ENCODE measurements at places on chromosomes 16 and 17. TPM values are rescaled to one million over a fixed set of nuclear protein-coding genes. Genes with fewer than 3 reads are reported as not detected.

SHCBP1 gene
- 0.96 TPM for total RNA-seq

CDRT15 gene
- not detected for total RNA-seq

SLC16A6 gene
- total RNA-seq = 0.21 TPM

CTF1 gene
- total RNA-seq = 8.5 TPM

HBA1 gene
- 53.4 TPM for total RNA-seq

CLDN9 gene
- 0.32 TPM for total RNA-seq

DCAF7 gene
- 57.3 TPM for total RNA-seq

PMM2 gene
- total RNA-seq = 10.5 TPM

HSD17B2 gene
- not detected for total RNA-seq

DNA sequence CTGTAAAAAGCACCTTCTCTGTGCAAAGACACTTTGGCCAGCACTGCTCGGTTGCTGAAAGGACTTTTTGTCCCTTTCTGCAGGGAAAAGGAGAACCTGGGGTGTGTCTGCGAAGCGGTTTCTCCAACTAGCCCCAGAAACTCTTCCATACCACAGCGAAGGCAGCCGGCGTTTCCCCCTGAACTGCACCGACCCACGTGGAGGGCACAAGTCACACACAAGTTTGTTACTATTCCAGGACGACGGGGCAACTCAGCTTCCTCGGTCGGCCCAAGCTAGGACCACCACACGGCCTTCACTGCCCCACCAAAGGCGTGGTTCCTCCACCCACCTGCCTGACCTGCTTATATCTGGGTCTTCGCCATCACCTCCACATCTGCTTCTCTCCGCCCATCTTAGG is 1.9 kb downstream of the RTN4RL1 start:
- no peak for DNase-seq

DNA sequence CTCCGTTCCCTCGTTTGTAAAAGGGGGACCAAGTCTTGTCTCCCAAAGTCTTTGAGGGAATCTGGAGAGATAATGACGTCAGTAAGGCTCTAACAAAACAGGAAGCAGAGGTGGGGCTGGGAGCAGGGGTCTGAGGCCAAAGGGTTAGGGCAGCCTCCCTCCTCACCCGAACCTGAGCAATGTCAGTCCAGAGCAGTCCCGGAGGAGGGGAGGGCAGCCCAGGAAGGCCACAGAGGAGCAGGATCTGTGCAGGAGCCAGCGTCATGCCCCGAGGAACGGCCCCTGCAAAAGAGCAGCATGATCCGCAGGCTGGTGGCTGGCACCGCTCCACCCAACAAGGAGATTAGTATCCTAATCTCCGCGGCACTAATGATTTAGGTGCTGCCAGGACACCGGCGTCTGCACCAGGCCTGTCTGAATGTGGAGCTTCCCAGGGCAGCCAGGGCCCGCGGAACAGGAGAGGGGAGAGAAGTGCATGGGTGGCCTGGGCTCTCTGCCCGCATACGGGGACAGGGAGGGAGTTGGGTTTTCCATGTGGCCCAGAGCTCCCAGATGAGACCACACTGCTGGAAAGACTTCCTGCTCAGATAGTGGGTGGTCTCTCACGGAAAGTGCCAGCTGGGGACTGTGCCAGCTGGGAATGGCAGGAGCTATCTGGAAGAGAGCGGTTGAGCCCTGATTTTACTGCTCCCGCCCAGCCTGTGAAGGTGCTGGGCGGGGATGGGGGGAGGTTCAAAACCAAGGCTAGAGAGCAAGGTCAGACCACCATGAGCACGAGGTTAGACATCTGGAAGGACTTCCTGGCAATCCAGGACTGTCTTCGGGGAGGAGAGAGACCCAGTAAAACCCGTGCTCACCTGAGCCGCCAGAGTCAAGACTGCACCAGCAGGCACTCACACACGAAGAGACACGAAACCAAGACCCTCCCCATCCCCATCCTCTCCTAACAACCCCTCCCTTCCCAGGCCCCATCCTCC is 11.0 kb upstream of the KRT17 start:
- peak; percentile 78 for DNase-seq

DNA sequence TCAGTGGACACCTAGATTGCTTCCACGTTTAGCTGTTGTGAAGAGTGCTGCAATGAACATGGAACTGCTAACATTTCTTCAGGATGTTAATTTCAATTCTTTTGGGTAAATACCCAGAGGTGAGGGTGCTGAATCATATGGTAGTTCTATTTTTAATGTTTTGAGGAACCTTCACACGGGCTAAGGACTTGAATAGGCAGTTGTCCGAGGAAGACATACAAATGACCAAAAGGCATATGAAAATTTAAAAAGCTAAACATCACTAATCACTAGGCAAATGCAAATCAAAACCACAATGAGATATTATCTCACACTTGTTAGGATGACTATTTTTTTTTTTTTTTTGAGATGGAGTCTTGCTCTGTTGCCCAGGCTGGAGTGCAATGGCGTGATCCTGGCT is 173.3 kb downstream of the PRKCB start:
- no peak for DNase-seq

- DNase-seq = peak; percentile 75
Measured at GRCh38 chr16:58421529-58421928, 29.3 kb downstream of the GINS3 start.

GRCh38 chr17:39740357-39741111 is 2.8 kb downstream of the GRB7 start:
- peak; percentile 56 for DNase-seq

DNA sequence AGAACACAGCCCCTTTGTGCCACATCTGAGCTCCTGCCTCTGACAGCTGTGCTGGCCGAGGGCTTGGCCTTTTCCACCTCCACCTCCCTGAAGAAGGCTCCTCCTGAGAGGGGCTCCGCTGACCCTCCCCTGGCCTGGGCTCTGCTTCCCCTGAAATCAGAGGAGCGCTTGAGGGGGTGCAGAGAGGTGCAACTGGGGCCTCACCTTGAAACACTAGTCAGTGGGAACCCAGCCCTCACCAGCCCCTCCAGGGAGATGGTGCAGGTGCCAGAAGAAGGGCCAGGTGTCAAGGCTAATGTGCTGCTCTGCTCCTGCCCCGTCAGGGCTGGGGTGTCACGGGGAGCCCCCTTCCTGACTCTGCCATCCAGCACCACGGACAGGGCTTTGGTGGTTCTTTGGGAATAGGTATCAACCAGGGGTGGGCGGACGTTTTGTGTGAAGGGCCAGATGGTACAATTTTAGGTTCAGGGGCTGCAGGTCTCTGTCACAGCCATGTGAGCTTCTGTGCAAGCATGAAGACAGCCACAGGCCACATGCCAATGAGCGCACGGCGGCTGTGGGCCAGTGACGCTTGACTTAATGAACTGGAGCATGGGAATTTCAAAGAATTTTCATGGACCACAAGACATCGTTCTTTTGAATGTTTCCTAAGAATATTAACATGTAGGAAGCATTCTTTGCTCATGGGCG is 2.1 kb upstream of the ZG16B start:
- no peak for DNase-seq

GRCh38 chr16:80671281-80671849 is 130.6 kb downstream of the DYNLRB2 start:
- no peak for DNase-seq

GRCh38 chr17:61057257-61057656 is 342.4 kb upstream of the TBX2 start:
- no peak for DNase-seq

DNA sequence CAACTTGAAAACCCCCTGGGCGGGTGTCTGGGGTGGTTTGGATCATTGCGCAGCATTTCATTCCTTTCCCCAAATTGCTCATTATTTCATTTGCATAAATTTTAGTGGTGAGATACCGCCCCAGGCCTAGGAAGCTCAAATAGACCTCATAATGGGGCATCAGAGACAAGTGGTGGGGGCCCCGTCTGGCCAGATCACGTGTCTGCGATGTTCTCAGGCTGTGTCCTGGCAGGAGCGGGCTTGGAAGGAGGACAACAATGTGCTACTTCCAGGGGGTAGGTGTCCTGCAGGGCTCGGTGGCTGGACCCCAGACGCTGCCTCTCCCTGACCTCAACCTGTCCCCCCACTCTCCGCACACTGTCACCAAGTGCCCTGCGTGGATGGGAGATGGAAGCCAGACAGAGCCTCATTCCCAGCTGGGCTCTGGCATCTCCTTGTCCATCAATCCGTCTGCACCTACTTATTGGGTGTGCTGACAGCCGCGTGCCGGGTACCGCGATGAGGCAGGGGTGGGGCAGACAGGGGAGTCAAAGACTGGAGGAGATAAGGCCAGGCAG is 116.9 kb downstream of the NTN1 start:
- DNase-seq = peak; percentile 87

GRCh38 chr17:68584581-68585303 is 16.4 kb downstream of the FAM20A start:
- no peak for DNase-seq

Data from right cardiac atrium (tissue), 5 donors.